T-helper 2 cell treated with Interferon-gamma antibody and Interleukin-4, amounts not matched to agents 5 μg/mL and 100 μg/mL, for 36 hours (primary cell): ENCODE measurements at places on chromosomes 12 and 14.

DNA sequence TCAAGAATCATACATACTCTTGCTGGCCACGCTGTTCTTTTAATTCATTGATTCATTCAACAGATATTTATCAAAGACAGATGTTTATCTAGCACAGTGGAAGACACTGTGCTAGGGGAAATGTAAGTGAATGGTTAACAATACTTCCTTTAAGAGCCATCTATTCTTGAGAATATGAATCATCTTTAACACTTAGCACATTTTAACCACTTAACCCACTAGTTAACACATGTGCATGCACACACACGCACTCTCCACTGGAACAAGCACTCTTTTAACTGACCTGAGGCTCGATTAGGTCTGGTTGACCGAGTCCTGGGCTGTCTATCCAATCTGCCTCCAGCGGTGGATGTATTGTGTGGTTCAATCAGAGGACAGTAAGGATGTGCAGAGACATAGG lies 34.6 kb downstream of the LMNTD1 start:
- peak; percentile 4 for DNase-seq

DNA sequence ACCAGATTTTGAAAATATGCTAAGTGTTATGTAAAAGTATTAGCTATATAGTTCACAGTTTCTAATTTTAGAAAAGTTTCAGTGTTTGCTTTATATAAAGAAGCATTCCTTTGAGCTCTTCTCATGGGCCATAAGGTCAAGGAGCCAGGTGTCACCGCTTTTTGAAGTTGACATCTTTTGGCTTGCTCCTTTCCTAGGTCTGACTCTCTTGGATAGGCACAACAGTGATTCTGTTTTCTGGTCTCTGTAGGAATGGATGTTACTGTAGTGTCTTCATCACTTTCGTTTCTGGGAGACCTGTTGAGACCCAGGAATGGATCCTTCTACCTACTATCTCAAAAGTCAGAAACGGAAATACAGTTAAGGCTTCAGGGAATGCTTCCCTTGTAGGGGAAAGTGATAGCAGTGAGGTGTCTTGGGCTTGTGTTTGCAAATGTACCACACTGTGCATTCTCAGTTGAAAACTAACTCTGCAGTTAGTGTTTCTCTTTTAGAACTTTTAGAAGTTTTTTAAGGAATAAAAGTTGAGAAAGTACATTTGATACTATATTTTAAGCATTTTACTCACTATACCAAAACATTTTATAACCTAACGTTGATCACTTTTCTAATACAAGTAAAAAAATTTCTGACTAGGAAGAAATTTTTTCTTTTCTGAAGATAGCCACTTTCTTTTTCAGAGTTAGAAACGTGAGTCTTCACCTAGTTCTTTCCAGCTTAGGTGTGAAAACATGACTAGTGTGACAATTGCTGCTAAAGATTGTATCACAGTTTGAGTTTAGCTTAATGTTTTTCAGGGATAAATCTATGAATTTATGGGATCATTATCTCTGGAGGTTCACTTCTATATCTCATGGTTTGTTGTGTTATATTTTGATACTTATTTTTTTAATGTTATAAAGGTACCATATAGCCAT lies 20.8 kb downstream of the VRK1 start:
- no peak for DNase-seq

GRCh38 chr12:54945082-54945481 lies 39.5 kb downstream of the TESPA1 start:
- DNase-seq: no peak

- DNase-seq: no peak
Measured at GRCh38 chr14:80629606-80630005, 311.9 kb downstream of the CEP128 start.

GRCh38 chr14:75389679-75390078 lies 38.1 kb upstream of the JDP2 start:
- no peak for DNase-seq

DNA sequence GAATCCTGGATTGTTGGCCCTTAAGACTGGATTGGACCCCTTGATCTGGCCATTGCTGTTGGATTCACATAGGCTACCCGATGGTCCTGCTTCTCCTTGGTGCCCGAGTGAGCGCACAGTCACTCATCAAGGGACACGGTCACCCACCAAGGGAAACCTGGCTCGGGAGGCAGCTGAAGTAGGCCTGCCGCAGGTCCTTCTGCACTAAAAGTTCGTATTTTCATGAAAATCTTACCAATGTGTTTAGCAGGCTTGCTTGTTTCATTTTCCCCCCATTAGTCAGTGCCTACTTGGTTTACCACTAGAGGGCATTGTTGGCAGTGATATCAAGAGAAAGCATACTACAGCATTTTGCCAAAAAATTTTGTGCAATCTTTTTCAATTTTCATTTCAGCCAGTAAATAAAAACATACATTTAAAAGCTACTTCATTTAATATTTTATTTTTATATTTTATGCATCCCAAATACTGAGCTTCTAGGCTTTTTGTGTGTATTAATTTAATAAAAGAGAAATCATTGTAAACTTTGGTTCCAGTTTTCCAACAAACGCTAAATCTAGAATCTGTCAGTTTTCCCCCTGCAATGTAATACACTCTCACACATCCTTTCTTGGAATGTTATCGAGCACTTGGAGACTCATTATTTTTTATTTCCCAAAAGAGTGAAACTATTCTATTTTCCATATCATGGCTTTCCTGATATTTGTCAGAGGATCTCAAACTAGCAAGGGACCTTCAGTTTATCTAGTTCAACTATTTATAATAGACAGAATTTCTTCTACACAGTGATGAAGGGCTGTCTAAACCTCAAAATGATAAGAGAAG lies 116.7 kb downstream of the LMNTD1 start:
- DNase-seq: no peak

DNA sequence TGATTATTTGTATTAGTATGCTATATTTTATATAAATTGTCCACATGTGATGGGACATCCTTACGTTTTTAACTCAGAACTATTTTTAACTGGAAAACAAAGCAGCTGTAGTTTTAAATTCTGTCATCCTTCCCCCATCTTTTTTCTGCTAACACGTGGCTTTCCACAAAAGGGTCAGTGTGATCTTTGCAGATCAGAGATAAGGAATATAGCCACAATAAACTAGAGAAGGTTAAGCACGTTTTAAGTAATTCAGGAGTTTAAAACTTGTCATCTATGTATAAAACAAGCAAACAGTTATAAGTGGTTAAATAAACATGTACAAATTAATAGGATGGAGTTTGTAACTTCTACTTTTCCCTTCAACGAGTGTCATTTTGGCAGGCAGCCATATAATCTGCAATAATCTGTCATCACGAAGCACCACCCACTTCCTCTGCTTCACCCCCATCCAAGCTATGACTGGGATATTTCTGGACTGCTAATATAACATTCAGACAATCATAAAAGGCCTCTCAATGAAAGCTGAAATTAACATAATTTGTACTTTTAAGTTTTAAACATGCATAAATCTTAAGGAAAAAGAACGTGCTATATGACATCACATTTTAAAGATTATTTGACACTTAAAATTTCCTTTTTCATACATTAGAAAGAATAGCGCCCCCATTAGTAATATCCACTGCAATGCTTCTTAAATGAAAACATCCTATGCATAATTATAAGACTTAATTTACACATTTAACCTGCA lies 15.3 kb downstream of the TAOK3 start:
- DNase-seq: peak; percentile 49

GRCh38 chr12:10362325-10362724 lies 27.5 kb downstream of the KLRK1 start:
- DNase-seq: no peak

GRCh38 chr12:96359328-96359727 lies 40.9 kb downstream of the CDK17 start:
- DNase-seq: no peak

- no peak for DNase-seq
Measured at GRCh38 chr12:96258104-96258961, 64.2 kb downstream of the ELK3 start.

- DNase-seq: no peak
Measured at GRCh38 chr14:36989806-36990205, 182.6 kb downstream of the SLC25A21 start.

- DNase-seq: no peak
Measured at GRCh38 chr12:117182866-117183265, 7.4 kb downstream of the FBXO21 start.

DNA sequence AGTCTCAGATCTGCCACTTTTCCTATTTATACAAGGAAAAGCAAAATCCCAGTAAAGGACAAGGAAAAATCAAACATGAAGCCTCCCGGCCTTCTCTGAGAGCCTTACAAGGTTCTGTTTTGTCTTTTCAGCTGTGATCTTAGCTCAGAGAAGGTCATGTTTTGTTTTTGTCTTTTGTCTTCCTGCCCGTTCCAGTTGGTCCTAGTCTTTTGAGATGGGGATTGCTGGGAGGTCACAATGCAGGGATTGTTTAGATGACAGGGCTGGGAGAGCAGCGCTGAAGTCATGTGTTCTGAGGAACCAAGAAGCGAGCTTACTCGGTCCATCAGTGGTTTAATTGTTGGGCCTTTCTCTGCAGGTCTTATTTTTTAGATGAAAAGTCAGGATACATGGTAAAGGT lies 6.0 kb downstream of the PLEKHH1 start:
- DNase-seq: no peak

- no peak for DNase-seq
Measured at GRCh38 chr12:85784096-85784720, 52.0 kb downstream of the RASSF9 start.

DNA sequence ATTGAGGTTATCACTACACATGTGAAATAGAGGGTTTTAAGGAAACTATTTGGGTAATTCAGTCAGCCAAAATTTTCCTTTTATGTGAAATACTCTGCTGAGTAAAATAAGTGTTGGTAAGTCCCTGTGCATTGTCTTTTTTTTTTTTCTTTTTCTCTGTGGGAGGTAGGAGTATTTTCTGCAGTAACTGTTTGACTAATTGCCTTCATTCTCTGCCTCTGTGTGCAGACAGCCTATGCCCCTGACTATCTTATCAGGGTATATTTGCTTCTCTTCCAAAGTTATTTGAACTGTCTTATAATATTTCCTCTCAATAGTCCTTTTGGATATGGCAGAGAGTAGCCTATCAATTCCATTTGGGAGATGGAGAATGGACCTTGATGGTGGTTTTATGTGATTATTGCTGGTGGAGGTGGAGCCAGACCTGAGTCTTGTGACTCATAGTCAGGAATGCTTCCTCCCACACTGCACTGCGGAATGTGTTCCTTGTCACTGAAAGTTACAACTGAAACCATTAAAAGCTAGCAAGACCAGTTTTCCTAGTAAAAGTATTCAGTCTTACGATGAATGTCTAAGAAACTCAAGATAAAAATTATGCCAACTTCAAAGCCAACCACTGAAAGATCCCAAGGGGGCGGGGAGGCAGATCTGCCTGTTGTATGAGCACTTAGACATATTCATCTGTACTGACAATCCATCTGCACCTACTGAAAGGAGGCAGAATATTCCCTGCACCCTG lies 40.9 kb upstream of the STXBP6 start:
- no peak for DNase-seq

GRCh38 chr14:62947301-62947700 lies 98.0 kb downstream of the KCNH5 start:
- no peak for DNase-seq

GRCh38 chr12:12745576-12746211 lies 28.5 kb downstream of the CDKN1B start:
- DNase-seq: no peak

GRCh38 chr14:58198086-58198485 lies 1.9 kb upstream of the ACTR10 start:
- DNase-seq: no peak

DNA sequence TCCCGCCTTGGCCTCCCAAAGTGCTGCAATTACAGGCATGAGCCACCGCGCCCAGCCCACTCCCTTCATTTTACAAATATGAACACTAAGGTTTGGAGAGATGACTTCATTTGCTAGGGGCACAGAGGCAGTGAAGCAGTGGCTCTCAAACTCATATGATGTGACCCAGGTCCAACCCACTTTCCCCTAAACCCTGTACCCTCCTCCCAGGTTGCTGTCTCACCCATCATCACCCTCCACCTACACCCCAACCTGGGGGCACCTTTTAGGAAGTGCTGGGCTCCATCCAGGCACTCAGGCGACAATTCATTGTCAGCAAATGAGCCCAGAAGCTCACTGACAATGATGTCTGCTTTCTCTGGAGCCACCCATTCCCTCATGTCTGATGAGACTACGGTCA lies 4.8 kb upstream of the RBM23 start:
- DNase-seq: no peak

- DNase-seq: no peak
Measured at GRCh38 chr12:30896461-30896860, 30.1 kb upstream of the TSPAN11 start.

GRCh38 chr14:31127690-31128089 lies 79.9 kb downstream of the HECTD1 start:
- peak; percentile 58 for DNase-seq

- no peak for DNase-seq
Measured at GRCh38 chr12:12079291-12079690, 8.6 kb downstream of the BCL2L14 start.

- DNase-seq: no peak
Measured at GRCh38 chr14:45041641-45042040, 42.3 kb upstream of the PRPF39 start.

- DNase-seq: no peak
Measured at GRCh38 chr14:30291216-30291615, 267.7 kb upstream of the G2E3 start.

DNA sequence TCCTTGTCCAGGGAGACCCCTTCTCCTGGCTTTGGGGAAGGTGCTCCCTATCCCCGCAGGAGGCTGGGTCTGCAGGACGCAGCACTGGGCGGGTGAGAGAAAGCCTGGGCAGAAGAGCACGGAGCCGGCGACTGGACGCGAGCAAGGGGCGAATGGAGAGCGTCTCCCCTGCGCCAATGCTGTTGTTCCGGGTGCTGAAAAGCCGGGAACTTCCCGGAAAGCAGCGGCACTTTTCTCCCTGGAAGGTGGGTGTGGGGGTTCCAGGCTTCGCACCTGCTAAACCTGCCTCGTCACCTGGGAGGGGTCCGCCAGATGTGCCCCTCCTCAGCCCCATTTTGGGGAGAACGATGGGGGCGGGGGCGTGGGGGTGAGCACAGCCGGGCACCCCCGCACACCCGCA lies 417.1 kb upstream of the TMTC1 start:
- DNase-seq: no peak

DNA sequence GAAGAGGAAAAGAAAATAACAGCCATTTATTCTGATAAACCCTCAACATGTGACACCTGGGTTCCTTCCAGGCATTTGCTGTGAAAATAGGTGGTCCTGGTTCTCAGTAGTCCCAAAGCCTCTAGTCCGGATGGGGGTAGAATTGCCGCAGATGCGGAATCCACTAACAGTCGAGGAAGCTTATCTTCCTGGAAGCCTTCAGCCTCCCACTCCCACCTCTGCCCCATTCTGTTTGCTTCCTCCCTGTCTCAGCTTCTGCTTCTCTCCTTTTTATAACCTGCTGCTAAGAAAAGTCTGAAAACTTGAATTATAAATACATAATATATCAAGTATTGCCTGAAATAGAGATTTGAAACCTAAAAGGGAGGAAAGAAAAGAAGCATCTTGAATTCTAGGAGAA lies 14.0 kb upstream of the MAP3K9 start:
- DNase-seq: no peak
